ENCODE measurements at places on chromosomes 2 and 18.

GRCh38 chr2:16365366-16365765 is 300.3 kb downstream of the CYRIA start:
- DNase-seq: no peak

GRCh38 chr18:70931942-70932814 is 643.3 kb downstream of the SOCS6 start:
- DNase-seq: peak; percentile 9

GRCh38 chr2:219125886-219126270 is 34.7 kb downstream of the NHEJ1 start:
- no peak for DNase-seq

DNA sequence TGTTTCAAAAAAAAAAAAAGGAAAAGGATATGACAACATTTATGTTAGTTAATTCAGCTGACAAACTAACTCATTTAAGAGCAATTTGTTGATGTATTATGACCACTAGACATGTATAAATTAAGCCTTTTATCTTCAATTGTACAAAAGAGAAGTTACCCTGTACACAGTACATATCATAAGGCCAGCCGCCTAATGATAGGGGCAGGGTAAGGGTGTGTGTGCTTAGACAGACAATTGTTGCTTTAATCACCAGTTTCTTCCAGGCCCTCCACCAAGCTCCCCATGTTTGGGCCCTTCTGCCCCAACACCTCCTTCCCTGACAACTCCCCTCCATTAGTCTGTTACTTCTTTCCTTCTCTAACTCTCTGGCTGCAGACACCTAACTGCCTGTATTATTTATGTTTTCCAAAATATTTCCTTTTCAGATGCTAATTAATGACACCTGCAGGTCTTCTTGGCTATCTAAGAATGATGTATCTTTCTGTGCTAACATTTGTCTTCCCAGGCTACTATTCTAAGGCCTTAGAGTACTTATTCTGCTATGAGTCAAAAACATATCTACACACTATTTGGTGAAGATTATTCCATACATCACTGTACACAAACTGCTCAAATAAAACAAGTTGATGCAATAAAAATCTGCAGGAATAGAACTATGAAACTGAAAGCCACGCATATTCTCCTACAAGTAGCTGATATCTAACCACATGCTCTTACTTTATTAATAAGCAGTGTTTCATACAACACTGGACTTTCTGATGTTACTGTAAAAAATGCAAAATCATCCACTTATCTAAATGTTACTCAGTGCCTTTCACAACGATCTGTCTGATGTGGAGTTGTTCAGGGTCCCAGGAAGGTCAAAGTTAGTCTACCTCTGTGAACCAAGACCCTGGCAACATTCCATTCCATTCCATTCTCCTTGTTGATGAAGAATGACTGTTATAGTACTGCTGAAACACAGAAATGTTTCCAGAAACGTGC is 26.4 kb downstream of the TMEM131 start:
- no peak for DNase-seq

- no peak for DNase-seq
Measured at GRCh38 chr2:97651114-97651513, 5.3 kb downstream of the COX5B start.

DNA sequence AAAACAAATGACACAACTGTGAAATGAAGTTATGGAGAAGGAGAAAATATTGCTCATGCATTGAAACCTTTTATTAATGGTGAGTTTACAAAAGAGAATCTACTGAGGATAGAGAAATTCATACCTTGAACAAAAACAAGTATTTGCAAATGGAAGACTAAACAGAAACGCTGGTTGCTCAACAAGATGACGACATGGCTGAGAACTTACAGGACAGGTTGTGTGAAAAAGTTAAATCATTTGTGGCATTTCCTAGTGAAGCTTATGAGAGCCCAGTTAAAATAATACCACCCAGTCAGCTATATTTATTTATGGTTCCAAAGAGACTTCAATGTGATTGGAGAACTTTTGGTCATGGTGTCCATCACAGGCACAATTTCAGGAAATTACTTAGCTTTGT is 148.6 kb upstream of the PKDCC start:
- no peak for DNase-seq

DNA sequence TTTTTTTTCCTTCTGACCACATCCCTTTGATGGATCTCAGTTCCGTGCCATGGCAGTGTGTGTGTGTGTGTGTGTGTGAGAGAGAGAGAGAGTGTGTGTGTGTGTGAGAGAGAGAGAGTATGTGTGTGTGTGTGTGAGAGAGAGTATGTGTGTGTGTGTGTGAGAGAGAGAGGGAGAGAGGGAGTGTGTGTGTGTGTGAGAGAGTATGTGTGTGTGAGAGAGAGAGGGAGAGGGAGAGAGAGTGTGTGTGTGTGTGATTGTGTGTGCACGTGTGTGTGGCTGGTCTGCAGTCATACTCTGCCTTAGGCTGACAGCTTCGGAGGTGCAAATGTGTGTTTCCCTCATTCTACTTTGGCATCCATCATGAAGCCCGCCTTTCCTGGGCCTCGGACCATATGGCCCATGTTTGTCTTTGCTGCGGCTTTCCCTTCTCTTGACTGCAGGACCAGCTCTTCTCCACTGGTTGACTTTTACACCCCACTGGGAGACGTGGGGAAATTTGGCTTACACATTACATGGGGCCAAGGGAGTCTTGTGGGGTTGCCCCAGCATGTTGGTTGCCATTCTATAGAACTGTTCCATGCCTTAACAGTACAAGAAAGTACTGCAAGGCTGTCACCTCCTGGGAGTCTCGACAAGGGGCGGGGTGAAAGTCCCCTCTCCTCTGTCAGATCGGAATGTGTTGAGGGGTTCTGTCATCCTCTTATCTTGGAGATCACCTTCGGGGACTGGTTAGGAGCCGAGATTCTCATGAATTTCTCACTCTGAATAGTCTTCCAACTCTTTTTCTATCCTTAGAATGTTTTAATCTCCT is 21.6 kb downstream of the TSN start:
- DNase-seq: no peak

Measured in right kidney (tissue), 9 donors.